ENCODE measurements at places on chromosomes 4 and X.

- DNase-seq: no peak
Measured at GRCh38 chr4:173160871-173161270, 7.7 kb upstream of the GALNT7 start.

GRCh38 chrX:362351-362750, 24.4 kb downstream of the PPP2R3B start:
- DNase-seq: no peak

DNA sequence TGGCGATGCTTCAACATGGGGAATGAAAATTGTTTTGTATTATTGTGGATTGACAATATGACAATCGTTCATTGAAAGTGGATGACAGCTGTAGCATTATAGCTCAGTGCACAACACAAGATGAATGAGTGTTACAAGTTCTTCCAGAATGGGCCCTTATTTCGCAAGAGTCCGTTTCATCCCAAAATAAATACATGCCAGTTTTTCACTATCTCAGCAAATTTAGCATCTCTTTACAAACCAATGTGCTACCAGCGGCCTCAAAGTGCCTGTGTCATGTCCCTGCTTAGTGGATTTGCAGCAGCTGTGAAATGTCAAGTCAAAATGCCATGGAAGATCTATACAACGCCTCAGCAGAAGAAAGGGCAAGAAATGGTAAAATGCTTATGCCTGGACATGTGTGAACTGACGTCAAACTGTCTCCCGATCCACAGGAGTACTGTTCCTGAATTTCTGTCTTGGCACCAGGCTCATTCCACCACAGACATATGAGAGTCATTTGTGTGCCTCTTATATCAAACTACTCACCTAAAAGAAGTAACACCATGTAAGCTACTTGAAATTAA, 109.6 kb downstream of the MAML3 start:
- DNase-seq: no peak

DNA sequence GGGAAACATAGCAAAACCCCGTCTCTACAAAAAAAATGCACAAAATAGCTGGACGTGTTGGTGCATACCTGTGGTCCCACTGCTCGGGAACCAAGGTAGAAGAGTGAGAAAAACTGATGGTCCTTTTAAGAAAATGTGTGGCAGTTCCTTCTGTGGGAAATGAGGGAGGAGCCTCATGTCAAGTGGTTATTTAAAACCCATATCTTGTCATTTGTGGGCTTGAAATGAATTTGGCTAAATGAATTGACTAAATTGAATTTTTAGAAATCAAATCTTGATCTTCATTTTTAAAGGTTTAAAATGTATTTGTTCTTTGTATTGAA, 16.2 kb upstream of the LAMP2 start:
- no peak for DNase-seq

DNA sequence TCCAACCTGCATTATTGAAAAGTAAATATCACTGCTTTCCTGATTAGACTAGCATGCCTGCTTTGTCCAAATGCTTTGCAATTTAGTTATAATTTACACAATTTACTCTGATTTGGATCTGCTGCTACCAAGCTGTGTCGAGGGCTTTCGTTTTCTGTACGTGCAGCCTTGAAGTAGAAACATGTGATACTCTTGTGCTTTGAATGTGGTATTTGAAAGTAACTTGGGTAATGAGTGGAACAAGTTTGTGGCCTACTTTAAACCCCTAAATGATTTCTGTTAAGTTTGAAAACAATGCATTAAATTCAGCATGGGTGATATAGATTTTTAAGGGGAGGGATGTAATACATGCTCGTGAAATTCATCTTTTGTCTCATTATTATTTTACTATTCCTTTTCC, 240.7 kb downstream of the IQCM start:
- no peak for DNase-seq

DNA sequence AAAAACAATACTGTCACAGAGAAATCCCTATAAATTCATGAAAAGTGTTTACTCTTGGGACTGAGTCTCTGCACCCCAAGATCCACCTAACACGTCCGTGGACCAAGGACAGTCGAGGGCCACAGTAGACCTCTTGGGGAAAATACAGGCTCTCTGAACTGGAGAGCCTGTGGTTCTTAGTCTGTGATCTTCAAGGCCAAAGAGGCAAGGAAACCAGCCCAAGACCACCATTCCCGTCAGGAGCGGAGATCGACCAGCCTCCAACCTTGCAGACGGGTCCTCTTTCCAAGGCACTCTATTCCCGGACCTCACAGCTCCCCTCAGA, 1.6 kb upstream of the APBB2 start:
- DNase-seq: no peak

GRCh38 chr4:174928575-174929253, 10.6 kb downstream of the ADAM29 start:
- no peak for DNase-seq

DNA sequence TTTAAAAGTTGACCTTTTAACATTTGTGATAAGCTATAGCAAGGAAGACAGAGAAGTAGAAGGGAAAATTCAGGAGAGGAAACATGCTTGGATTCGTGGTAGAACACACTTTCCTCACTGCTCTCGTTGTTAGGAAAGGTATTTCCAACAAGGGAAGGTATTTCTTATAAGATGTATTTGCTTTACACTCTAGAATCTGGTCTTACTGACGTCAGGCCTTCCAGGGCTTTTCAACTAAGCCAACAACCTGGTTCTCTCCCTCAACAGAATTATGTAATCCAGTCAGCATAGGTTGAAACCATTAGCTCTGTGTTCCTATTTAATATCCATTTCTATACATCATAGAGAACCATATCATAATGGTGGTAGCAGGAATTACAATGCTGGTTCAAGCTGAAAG, 241.9 kb downstream of the SLC39A8 start:
- DNase-seq: no peak

- DNase-seq: no peak
Measured at GRCh38 chr4:170017252-170017651, 8.9 kb downstream of the MFAP3L start.

DNA sequence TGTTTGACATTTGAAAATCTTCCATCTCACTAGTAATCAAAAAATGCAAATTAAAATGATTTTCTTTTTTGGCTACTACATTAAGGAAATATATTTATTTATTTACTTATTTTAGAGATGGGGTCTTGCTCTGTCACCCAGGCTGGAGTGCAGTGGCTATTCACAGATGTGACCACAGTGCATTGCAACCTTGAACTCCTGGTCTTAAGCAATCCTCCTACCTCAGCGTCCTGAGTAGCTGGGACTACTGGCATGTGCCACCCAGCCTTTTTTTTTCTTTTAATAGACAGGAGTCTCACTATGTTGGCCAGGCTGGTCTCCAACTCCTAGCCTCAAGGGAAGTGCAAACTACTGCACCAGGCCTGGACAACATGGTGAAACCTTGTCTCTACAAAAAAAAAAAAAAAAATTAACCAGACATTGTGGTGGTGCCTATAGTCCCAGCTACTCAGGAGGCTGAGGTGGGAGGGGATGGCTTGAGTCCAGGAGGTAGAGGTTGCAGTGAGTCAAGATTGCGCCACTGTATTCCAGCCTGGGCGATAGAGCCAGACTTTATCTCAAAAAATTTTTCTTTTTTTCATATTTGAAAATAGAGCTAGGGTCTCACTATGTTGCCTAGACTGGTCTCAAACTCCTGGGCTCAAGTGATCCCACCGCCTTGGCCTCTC, 4.4 kb upstream of the SMIM14 start:
- no peak for DNase-seq

GRCh38 chr4:147085781-147086180, 140.1 kb upstream of the TTC29 start:
- no peak for DNase-seq

All from activated CD4-positive, CD25-positive, alpha-beta regulatory T cell treated with anti-CD3 and anti-CD28 coated beads, Interleukin-2, amount 50 U/mL, for 72 hours (primary cell).